ENCODE measurements at places on chromosomes 12 and 14.
A peak's percentile ranks its signal among the peaks of the same experiment; 100 is the strongest.

DNA sequence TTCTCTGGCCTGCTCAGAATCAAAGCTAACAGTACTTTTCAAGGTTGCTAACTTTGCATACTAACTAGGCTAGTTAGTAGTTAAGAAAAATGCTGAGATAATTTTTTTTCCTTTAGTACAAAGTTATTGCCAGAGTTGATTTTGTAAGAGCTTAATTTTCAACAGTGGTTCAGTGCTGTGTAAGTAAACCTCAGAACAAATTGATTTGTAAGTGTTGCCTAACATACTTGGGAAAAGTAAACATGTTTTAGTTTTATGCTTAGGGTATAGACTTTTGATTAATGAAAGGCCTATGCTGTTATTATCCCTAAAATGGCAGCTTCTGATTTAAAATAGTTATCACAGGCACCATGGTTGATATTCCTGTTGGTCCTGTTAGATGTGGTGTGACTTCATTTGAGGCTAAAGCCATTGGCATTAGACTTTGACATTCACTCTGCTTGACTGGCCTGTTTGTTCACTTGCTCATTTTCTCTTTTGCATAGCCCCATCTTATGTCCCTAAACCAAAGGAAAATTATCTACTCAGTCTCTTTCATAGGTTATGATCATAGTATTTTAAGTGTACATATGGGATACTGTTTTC is 5.2 kb downstream of the CMAS start:
- DNase-seq = no peak

GRCh38 chr14:104341532-104342434 is 203.4 kb downstream of the KIF26A start:
- DNase-seq = peak; percentile 99

- DNase-seq = peak; percentile 87
These were observed 41.8 kb upstream of the CLMN start for GRCh38 chr14:95361373-95362137.

DNA sequence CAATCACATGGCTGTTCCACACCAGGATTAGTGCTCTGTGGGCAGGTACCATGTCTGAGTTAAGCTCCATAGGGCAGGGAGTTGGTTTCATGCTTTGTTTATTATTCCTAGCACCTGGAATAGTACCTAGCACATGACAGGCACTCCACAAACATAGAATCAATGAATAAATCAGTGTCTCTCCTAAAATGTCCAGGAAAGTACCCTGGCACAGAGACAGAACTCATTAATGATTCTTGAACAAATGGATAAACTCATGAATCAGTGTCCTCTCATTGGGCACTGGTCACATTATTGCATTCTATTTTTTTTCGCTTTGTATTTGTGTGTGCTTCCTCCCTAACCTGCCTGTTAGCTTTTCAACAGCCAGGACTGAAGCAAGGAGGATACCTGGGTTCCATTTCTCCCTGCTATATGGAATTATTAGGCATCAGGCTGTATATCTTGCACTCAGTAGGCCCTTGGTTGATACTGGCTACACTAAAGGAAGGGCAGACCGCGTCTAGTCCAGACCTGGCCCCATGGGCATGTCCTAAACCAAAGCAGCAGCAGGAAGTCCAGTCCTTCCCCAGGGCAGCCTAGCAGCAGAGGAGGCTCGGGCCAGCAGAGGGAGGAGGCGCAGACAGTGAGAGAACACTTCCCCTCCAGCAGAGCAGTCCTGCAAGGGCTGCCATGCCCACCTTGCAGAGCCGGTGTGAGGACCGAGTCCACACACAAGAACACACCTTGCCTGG is 18.4 kb downstream of the HDAC7 start:
- DNase-seq = no peak

DNA sequence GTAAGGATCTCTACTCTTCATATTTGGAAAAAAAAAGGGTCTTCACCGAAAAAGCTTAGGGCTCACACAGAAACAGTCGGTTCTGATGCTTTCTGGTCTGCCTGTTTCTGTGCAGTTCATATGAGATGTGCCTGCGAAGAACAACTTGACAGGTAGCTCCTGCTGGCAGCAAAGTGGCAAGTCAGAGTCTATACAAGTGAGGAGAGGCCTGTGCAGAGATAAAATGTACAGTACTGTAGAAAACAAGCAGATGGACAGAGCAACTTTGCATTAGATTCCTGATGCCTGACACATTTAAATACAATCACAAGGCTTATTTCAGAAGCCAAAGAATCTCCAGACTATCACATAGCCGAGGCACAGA is 936.0 kb downstream of the DIO2 start:
- DNase-seq = no peak

DNA sequence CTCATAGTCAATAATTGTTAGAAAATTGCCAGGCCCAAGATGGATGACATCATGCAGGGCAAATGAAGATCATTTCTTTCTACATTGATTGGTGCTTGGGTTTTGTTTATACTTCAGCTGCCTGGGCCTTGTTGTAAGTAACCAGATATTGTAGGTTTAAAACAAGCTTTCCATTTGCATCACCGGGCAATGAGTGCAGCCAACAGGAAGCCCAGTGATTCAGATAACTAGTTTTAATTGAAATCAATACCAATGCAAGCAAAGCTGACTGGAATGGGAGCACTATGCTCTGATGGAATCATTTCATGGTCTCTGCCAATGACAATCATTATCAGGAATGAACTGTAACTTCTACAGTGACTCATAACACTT is 279.3 kb downstream of the DUSP6 start:
- no peak for DNase-seq

- no peak for DNase-seq
These were observed 55.9 kb upstream of the LRRK2 start for GRCh38 chr12:40168868-40169267.

- no peak for DNase-seq
These were observed 41.3 kb downstream of the CCDC60 start for GRCh38 chr12:119375883-119376190.

GRCh38 chr14:92670160-92670559 is 78.3 kb downstream of the LGMN start:
- no peak for DNase-seq

- DNase-seq = no peak
These were observed 176.8 kb upstream of the FOXG1 start for GRCh38 chr14:28589792-28590191.

GRCh38 chr14:97838986-97839385 is 1041.8 kb downstream of the VRK1 start:
- no peak for DNase-seq

DNA sequence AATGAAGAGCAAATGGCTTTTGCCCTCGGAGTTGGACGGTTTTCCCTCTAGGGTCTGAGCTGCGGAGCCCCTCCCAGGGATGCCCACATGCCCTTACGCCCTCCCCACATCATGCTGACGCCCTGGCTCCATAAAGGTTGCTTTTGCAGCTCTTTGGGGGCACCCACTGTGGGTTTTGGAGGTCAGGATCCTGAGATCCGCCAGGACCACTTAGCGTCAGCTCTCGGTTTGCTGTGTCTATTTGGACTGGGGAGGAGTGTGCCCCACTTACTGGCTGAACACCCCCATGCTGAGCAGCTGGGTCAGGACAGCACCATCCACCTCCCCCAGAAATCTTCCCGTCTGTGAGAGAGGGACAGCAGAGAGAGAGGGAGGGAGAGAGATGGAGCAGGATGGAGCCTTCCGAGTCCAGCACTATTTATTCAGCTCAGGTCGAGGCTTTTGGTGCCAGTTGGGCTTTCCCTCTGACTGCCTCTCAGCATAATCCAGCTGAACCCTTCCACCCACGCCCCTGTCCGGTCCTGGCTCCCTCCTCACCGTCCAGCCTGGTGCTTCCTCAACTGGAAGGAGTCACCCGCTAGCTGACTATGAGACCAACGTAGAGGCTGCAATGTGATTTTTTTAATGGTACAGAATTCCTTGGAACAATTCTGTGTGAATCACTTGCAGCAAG is 18.9 kb upstream of the LRTM2 start:
- peak; percentile 27 for DNase-seq

DNA sequence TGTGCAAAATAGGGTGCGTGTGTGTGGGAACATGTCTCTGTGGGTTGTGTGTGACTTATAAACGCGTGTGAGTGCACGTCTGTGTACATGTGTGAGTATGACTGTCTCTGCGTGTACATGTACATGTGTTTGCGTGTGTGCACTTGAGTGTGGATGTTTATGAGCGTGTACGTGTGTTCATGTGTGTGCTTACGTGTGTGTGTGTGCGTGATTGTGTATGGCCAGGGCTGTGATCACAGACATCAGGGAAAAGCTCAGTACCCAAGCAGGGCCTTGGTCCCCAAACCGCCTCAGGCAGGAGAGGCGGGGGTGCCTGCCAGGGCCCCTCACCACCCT is 326.3 kb upstream of the DIO3 start:
- no peak for DNase-seq

DNA sequence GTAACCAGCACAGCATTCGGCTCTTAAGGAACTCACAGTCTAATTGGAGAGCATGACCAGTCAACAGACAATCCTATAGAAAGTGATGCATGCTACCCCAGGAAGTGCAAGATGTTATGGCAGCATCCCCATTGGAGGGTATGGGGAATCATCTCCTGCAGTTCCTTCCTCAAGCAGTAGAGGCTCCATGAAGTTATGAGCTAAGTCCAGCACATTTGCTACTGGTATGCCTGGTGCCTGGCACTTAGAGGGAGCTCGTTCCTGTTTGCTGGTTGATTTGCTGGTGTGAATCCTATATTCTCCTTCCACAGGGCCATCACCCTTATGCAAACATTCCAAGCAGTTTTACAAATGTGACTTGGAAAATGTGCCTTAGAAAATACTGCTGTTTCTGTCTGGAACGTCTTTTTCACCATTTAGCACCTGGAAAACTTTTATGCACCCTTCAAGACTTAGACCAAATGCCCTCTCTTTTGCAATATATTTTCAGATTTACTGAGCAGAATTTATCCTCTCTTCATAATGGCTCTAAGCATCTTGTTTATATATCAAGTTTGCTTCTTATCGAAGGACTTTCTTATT is 136.1 kb upstream of the WSCD2 start:
- peak; percentile 37 for DNase-seq

GRCh38 chr12:109461846-109462756 is 15.0 kb downstream of the KCTD10 start:
- peak; percentile 51 for DNase-seq

- no peak for DNase-seq
These were observed 249.9 kb downstream of the DAD1 start for GRCh38 chr14:22338917-22339715.

DNA sequence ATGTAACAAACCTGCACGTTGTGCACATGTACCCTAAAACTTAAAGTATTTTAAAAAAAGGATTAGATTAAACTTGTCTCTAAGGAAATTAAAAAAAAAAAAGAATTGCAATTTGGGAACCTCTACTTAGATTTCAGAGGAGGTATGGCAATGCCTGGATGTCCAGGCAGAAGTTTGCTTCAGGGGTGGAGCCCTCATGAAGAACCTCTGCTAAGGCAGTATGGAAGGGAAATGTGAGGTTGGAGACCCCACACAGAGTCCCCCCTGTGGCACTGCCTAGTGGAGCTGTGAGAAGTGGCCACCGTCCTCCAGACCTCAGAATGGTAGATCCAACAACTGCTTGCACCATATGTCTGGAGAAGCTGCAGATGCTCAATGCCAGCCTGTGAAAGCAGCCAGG is 279.6 kb upstream of the CCDC196 start:
- DNase-seq = no peak

GRCh38 chr12:42801271-42801670 is 211.7 kb upstream of the PRICKLE1 start:
- DNase-seq = no peak

DNA sequence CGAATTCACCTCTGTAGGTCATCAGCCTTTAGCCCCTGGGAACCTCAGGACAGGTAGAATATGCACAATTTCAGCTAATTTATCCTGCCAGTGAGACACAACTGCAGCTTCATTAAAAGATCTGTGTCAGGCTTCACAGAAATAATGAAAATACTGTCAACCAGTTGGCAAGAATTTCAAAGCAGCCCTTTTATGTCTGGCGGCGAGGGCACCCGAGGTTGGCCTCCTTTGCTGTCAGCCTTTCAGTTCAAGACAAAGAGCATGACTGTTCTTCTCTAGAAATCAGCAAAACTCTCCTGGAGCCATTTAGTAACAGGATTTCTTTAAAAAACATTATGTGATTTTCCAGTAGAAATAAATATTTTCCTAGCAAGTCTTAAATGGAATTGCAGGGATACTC is 75.9 kb downstream of the BBS10 start:
- DNase-seq = no peak

DNA sequence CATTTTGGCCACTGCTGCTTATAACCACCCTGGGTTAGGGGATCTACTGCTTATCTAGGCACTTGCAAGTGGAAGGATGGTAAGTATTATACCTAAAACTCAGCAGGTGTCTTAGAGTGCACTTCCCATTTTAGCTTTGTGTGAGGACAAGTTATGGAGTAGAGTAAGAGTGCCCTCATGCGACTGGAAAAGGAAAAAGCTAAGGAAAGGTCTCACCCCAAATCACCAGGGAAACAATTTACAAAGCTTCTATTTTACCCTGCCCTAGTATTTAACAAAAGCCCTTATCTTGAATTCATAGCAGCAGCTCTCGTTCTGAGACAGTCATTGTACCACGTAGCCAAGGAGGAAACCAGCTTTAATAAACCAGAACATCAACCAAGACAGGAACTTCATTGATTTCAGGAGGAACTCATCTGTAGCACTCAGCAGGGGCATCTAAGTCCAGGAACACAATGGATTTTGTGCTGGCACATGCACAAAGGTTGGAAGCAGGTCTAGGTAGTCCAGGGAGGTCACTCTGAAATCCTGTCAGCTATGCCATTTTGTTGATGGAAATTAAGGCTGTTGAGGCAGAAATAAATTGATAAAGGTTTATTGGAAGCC is 2.9 kb downstream of the RDH12 start:
- DNase-seq = peak; percentile 77

DNA sequence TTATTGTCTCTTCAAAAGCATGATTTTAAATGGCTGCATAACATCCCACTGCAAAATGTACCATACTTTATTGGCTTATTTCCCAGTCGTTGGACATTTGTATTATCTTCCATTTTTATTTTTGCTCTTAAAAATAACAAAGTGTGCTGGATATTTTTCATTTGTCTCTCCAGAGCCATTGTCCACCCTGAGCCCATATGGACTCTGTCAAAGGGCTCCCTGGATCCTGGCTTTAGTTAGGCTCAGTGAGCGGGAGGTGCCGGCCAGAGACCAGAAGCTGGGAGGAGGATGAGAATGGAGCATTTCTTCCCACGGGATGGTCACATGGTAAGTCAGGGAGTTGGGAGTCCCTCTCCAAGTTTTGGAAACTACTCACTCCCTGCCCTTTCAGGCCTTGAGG is 296.9 kb downstream of the NUAK1 start:
- DNase-seq = no peak

GRCh38 chr14:22118899-22119477 is 445.4 kb upstream of the OR4E1 start:
- DNase-seq = no peak

- DNase-seq = no peak
These were observed 28.5 kb downstream of the TUBA1A start for GRCh38 chr12:49160399-49160798.

GRCh38 chr12:132143336-132144071 is 615 bp downstream of the DDX51 start:
- peak; percentile 67 for DNase-seq
